ENCODE measurements at places on chromosomes 5 and 9.
A peak's percentile ranks its signal among the peaks of the same experiment; 100 is the strongest.

GRCh38 chr5:86964889-86965288, 302.8 kb upstream of the RASA1 start:
- DNase-seq, result no peak

DNA sequence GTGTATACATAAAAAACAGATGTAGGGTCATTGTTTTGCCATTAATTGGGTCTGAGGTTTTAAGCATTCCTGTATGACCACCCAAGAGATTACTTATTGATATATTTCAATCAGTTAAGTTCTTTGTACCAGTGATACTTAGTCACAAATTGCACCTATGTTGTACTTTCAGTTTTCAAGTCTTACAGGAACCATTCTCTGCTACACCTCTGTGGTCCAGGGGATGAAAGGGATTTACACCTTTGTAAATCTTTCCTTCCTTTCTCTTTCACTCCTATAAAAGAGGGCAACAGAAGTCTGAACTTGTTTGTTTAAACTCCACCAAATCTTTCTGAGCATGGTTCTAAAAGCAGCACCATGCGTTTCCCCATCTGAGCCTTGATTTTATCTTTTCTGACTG, 86.1 kb downstream of the DEPDC1B start:
- no peak for DNase-seq

- DNase-seq, result no peak
These were observed 26.0 kb downstream of the GABRP start for GRCh38 chr5:170809551-170809950.

- DNase-seq, result no peak
These were observed 1.3 kb upstream of the ITGA1 start for GRCh38 chr5:52786391-52786790.

DNA sequence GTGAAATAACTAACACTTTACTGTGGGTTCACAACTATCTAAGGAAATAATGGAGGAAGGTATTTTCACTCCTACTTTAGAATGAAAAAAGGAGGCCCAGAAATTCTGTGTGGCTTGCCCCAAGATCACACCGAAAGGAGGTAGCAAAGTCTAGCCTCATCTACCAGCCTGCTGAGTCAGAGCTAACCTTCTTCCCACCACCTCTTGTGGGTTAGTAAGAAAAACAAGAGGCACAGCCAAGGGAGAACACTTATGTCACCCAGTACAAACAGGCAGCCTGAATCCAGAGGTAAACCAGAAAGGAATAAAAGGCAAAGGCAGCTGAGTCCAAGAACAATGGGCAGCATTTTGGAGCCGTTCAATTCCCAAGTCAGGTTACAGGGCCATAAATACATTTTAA, 91.9 kb upstream of the RASEF start:
- DNase-seq, result no peak

- DNase-seq, result peak; percentile 70
These were observed 8.7 kb upstream of the SLC2A8 start for GRCh38 chr9:127388037-127388855.

DNA sequence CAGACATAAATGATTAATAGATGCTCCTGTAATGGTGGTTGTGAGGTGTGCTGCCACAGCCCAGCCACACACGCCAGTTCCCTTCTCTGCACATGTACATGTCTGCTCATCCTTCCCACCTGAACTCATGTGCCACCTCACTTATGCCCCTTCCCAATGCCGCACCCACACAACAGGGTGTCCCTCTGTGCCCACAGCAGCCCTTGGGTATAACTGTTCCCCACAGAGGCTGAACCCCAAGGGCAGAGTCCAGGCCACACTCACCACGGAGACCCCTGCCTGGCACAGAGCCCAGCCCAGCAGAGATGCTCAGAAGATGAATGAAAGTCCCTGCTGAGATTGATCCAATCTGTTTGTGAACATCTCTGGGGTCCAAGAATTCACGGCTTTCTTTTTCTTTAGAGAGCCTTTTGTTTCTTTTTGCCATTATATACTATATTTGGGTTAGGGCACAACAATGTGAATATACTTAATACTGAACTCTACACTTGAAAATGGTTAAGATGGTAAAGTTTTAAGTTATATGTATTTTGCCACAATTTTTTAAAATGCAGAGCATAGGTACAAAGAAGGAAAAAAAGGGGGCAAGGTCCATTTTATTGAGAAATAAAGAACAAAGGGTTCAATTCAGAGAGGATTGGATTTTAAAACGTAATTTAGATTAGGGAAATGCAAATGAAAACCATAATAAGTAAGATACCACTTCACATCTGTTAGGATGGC, 29.6 kb downstream of the IRF1 start:
- DNase-seq, result peak; percentile 64

All from sigmoid colon (tissue), 7 donors.